ENCODE measurements at places on chromosomes 2 and 18.

GRCh38 chr2:223460209-223460608, 142.0 kb downstream of the SCG2 start:
- no peak for DNase-seq

DNA sequence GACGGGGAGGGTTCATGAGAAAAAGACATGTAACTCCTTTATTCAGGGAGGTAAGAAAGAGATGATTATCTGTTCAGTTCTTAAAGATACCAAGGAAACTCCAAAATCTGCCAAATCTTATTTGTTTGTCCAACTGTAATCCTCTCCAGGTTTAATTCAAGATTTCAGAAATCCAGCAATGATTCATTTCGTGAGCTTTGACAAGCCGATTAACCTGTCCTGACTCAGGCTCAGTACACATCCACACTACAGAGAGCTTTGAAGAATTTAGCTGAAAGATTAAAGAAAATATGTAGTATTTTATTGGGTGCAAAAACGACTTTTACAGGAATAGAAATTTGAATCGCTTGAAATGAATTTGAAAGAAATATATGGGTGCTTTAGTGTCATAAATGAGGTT, 1.1 kb downstream of the SPAG16 start:
- no peak for DNase-seq

- no peak for DNase-seq
These were observed 1029.5 kb upstream of the LRRTM1 start for GRCh38 chr2:81334046-81334445.

GRCh38 chr2:45922577-45922988, 271.1 kb downstream of the PRKCE start:
- DNase-seq: peak; percentile 42

DNA sequence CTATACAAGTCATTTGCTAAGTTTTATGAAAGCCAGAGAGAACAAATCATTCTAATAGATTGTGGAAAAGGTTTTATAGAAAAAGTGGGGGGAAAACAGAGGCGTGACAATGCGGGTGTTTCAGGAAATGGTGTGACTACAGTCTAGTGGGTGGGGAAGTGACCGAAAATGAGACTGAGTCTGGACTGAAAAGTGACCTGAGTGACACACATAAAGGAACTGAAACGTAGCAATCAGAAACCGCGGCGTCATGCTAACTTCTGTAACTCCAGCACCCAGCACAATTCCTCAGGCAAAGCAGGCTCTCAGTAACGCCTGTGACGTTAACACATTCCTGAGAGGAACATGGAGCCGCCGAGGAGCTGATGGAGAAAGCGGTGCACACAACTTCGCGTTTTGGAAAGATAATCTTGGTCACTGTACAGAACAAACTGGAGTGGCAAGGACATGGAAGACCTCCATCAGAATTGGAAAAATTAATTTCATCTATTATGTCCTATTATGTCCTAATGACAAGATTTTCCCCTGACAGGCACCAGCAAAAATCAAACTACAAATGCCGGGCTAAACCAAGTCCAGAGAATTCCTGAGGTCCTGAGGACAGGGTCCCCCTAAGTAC, 1.4 kb upstream of the CD226 start:
- peak; percentile 30 for DNase-seq

DNA sequence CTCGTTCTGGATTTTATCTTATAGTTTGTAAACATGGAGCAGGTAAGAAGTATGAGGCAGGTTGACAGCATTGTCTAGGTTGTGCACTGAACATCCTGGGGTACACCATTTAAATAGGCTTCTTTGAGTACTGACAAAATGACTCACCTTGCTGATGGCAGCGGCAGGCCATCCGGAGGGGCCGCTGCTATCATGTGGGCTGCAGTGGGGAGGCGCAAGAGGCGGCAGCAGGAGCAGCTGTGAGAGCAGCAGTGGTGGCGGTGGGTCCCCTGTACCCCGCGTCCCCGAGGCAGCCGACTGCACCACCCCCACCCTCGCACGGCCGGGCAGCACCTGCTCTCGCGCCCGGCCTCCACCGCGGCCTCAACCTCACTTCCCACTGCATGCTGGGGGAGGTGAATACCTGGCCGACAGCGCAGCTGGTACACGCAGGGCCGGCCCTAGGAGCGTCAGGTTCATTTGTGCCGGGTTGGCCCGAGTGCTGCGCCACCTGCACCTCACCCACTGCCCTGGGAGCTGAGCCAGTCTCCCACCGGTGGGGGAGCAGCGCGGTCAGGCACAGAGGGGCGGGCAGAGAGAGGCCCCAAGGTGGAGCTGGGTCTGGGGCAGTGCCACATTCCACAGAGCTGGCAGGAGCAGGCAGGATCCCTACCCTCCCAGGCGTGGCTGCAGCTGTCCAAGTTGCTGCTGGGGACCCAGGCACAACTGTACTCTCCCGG, 154.5 kb upstream of the RBMS1 start:
- peak; percentile 42 for DNase-seq

All from kidney (tissue), 22 donors.